ENCODE measurements at places on chromosomes 12 and 14.

DNA sequence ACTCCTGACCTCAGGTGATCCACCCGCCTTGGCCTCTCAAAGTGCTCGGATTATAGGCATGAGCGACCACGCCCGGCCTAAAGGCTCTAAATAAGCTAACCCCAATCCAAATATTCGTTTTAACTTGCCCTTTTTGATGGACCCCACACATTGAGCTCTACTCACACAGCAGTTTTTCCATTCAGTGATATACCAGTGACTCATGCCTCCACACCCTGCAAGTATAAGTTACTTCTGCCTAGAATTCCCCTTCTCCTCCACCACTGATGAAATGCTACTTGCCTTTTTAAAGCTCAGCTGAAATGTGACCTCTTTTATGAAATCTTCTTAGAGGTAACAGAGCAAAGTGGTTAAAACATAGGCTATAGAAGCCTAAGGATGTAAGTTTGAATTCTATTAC, 68.8 kb downstream of the EXOC5 start:
- DNase-seq: no peak

- DNase-seq: no peak
Observed at GRCh38 chr14:25516838-25517237, 466.9 kb upstream of the STXBP6 start.

GRCh38 chr14:59013672-59014298, 174.7 kb upstream of the DAAM1 start:
- no peak for DNase-seq

- no peak for DNase-seq
Observed at GRCh38 chr12:69649529-69649928, 38.8 kb upstream of the LRRC10 start.

DNA sequence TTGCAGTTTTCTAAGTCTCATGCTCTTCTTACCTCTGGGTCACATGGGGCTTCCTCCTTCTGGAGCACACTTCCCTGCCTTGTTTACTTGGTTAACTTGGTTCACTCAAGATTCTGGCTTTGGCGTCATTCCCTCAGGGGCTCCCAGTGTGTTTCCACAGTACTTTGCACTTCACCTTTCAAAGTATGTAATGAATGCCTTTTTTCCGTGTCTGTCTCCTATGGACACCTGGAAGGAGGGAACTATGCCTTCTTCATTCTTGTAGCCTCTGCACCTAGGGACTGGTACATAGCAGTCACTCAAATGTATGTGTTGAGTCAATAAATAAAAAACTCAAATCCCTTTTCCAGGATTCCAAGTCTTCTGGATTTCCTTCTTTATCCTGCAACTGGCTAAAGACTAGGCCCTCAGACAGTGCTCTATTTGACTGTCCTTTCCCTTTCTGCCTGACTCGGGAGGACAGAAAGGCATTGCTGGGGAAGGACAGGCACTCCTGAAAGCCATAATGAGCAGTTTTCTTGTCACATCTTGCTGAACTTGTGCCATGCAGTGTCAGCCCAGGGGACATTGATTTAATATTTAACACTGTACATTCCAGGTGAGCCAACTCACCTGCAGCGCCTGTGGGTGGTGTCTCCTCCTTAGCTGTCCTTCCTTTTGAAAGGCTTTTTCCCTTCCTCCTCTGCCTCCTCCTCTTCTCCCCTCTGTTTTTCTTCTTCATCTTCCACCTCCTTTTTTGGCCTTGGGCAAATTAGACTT, 12.8 kb downstream of the MYRFL start:
- DNase-seq: no peak

- DNase-seq: no peak
Observed at GRCh38 chr12:67045650-67046049, 223.5 kb upstream of the CAND1 start.

DNA sequence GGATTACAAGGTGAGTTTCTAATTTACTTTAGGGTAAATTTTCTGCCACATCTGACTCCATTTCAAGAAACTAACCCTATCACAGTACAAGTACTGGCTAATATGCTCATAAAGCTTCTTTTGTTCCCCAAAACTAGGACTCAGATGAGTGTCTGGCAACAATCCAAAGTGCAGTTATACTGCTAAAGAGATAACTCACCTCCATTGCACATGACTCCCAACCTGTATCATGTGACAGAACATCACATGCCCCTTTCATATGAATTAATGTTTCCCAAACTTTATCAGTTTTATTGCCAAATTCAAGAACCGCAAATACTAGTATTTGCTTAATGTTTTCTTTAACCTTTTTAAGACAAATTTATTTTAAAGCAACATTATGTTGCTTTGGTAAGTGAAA, 3.9 kb upstream of the PPP1R12A start:
- DNase-seq: no peak

DNA sequence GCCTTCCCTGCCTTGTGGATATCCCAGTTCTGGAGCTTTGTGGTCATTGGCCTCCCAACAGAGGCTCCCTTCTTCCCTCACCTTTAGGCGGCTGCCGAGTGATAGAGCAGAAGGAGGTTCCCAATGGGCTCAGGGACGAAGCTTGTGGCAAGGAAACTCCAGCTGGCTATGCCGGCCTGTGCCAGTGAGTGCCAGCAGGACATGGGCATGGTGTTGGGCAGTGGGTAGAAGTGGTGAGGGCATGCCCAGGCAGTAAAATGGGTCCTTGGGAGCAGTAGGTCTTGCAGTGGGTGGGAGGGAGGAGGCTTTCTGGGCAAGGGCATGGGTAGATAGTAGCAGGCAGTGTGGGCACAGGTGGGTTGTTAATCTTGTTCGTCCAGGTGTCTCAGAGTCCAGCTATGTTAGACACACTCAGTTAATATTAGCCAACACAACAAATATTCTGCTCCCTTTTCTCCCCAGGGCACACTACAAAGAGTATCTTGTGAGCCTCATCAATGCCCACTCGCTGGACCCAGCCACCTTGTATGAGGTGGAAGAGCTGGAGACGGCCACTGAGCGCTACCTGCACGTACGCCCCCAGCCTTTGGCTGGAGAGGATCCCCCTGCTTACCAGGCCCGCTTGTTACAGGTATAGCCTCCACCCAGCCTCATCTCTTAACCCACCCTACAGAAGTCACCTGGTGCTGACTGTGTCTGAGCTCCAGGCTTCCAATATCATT, 1.1 kb upstream of the IRF9 start:
- DNase-seq: no peak

GRCh38 chr14:50040401-50040775, 76.0 kb downstream of the VCPKMT start:
- peak; percentile 85 for DNase-seq
